Omental fat pad (tissue), 4 donors: ENCODE measurements at places on chromosomes 7 and 10.

- DNase-seq, result no peak
These were observed 64.9 kb downstream of the ZNF37A start for GRCh38 chr10:38159004-38159403.

- DNase-seq, result no peak
These were observed 270.4 kb downstream of the HGF start for GRCh38 chr7:81499262-81500116.

GRCh38 chr10:14362104-14362503, 31.4 kb upstream of the FRMD4A start:
- no peak for DNase-seq

DNA sequence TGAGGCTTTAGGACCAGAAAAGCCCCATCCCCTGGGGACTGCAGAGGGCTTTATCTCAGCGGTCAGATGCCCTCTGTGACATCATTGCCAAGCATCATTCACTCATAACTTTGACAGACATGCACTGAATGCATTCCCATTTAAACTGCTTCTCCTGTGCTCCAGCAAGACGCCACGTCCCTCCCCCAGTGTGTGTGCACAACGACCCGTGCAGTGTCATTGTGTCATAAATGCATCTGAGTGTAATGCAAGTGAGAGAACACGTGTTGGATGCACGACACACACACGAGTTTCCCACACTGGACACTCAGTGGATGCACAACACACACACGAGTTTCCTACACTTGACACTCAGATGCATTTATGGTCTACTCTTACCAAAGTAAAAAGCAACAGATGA, 337.9 kb downstream of the PTPRN2 start:
- no peak for DNase-seq

DNA sequence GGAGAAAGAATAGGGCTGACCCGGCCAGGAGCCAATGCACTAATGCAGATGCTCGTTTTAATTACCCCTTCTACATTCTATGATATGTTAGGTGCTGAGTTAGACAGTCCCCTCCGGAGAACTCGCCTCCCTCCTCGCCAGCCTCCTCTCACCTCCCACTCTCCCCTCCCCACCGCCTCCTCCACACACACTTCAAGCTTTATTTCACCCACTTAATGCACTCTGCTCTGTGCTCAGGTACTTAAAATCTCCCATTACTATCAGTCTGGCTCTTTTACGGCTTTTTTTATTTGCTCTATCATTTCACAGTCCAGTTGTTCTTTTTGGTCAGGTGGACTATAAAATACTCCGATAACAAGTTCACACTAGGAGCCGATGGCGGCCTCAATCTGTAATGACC, 231.6 kb downstream of the TEX36 start:
- DNase-seq, result no peak

GRCh38 chr7:67380858-67381257, 384.2 kb downstream of the TYW1 start:
- DNase-seq, result no peak

- no peak for DNase-seq
These were observed 325.4 kb downstream of the GLRX3 start for GRCh38 chr10:130461631-130462030.

DNA sequence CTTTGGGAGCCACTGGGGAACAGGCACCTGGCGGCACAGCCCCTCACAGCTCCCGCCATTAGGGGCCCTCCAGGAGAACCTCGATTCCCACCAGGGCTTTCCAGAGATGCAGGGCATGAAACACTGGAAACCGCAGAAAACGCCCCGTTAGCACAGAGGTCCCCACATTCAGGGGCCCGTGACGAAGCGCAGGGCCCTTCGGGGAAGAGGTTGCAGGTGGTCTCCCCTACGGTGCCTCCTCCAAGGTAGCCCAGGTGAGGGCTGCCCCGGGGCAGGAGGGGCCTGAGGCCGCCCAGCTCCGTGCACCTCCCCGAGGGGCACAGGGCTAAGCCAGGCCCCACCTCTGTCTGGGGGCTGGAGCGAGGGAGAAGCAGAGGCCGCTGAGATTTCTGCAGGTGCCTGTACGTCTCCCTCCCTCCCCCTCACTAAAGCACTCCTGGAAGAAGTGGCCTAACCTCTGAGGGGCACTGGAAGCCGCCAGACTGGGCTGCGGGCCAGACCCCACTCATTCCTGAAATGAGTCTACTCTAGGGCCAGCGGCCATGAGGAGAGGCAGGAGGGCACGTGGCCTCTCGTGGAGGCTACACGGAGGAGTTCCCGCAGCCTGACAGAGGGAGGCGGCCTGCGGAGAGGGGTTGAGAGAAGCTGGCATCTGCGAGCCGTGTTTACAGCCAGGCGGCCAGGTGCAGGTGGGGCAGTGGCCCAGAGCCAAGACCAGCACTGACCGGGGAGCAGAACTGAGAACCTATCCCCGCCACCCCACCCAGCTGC, 6.9 kb downstream of the PDGFA start:
- no peak for DNase-seq

- DNase-seq, result no peak
These were observed 37.8 kb downstream of the CRHR2 start for GRCh38 chr7:30644286-30644955.

GRCh38 chr7:137169282-137169698, 174.2 kb downstream of the PTN start:
- DNase-seq, result no peak

- DNase-seq, result no peak
These were observed 51.3 kb upstream of the SEPTIN7 start for GRCh38 chr7:35749556-35749955.

DNA sequence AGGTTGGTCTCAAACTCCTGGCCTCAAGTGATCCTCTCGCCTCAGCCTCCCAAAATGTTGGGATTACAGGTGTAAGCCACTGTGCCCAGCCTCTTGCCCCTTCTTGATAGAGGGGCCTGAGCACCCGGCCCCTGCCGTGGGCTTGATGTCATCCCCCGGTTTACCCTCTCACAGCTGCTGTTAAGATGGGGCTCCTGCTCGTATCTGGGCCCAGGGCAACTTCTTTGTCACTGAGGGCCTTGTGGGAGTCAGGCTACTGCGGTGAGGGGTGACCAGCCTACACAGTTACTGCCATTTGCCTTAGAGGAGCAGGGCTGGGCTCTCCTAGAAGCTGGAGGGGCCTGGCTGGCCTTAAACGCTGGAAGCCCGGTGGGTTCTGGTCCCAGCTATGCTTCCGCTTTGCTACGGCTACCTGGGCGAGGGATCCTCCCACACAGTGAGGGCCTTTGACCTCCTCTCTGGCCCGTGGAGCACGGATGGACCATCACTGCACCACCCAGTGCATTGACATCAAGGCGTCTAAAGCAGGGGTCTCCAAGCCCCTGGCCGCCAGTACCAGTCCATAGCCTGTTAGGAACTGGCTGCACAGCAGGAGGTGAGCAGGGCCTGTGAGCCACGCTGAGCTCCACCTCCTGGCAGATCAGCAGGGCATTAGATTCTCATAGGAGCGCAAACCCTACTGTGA, 1.1 kb upstream of the TMEM130 start:
- no peak for DNase-seq

DNA sequence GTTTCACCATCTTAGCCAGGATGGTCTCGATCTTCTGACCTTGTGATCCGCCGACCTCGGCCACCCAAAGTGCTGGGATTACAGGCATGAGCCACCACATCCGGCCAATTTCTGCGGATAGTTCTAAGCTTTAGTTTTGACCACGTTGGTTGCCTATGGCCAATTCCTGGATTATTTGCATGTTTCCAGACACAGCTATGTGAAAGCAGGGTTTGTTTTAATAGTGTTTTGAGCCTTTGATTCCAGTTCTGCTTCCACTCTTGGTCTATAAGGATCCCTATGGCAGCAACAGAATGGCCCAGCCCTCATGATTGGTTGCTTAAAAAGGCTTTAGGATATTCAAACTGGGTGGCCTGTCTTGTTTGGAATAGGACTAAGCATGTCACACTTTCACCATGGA, 19.1 kb downstream of the SIRT1 start:
- DNase-seq, result no peak

- DNase-seq, result no peak
These were observed 25.4 kb upstream of the PRKAG2 start for GRCh38 chr7:151902311-151902710.

GRCh38 chr10:88110355-88110754, 246.9 kb downstream of the PTEN start:
- DNase-seq, result no peak

GRCh38 chr7:81665236-81665635, 104.6 kb downstream of the HGF start:
- DNase-seq, result no peak

GRCh38 chr7:150781103-150781502, 19.1 kb downstream of the TMEM176B start:
- no peak for DNase-seq

- DNase-seq, result no peak
These were observed 4.9 kb downstream of the IPMK start for GRCh38 chr10:58262766-58263165.

- DNase-seq, result no peak
These were observed 481.8 kb downstream of the GLRX3 start for GRCh38 chr10:130617985-130618384.

- DNase-seq, result no peak
These were observed 4.3 kb upstream of the GRM8 start for GRCh38 chr7:127257086-127257485.

DNA sequence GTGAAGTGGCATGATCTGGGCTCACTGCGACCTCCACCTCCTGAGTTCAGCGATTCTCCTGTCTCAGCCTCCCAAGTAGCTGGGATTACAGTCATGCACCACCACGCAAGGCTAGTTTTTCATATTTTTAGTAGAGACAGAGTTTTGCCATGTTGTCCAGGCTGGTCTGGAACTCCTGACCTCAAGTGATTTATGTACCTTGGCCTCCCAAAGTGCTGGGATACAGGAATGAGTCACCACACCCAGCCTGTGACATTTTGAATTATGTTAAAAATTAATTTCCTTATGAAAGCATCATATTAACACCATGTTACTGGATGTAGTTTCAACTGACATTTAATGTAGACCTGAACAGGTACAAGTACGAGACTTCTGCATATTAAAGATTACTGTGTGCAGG, 24.3 kb downstream of the ABCB4 start:
- no peak for DNase-seq

GRCh38 chr10:8380833-8381496, 326.5 kb downstream of the GATA3 start:
- DNase-seq, result no peak

- no peak for DNase-seq
These were observed 49.6 kb downstream of the LGI1 start for GRCh38 chr10:93807371-93807770.

- DNase-seq, result no peak
These were observed 731.1 kb downstream of the ZWINT start for GRCh38 chr10:55629793-55630490.

DNA sequence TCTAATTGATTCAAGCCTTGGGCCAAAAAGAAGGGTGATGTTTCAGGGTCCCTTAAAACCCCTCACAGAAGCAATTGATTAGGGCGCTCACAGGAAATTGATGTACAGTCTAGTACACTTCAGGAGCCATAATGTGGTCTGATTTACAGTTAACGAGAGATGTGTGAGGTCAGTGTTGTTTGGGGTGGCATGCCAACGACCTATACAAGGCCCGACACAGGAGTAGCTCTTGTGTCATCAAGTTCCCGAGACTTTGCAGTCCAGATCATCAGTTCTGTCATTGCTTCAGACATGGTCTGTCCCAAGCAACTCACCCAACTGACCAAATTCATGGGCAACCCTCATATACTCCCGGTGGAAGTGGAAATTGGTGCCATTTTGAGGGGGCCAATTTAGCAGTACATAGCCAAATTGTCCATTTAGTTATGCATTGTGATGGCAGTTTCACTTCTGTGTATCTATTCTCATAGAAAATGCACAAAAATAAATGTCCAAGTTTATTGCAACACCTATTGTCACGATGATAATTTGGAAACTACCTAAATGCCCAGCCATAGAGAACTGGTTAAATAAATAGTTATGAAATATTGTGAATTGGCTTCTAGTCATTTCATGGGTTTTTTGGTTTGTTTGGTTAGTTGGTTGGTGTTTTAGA, 18.0 kb upstream of the ARID5B start:
- DNase-seq, result no peak

DNA sequence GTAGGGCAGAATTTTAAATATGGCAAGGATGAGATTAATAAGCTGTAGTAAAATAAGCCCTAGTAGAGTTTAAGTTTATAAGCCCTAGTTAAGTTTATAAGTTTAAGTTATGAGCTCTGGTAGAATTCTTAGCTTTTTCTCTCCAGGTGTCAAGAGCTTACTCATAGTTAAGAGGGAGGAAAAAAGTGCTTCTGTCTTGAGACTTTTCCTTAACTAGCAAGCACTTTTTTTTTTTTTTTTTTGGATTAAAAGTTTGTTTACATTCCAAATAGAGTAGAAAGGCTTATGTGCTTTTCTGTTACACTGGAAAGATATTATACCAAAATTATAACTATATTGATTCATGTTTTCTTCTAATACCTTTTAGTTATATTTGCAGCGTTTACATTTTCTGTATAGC, 25.5 kb upstream of the MPP7 start:
- DNase-seq, result no peak

DNA sequence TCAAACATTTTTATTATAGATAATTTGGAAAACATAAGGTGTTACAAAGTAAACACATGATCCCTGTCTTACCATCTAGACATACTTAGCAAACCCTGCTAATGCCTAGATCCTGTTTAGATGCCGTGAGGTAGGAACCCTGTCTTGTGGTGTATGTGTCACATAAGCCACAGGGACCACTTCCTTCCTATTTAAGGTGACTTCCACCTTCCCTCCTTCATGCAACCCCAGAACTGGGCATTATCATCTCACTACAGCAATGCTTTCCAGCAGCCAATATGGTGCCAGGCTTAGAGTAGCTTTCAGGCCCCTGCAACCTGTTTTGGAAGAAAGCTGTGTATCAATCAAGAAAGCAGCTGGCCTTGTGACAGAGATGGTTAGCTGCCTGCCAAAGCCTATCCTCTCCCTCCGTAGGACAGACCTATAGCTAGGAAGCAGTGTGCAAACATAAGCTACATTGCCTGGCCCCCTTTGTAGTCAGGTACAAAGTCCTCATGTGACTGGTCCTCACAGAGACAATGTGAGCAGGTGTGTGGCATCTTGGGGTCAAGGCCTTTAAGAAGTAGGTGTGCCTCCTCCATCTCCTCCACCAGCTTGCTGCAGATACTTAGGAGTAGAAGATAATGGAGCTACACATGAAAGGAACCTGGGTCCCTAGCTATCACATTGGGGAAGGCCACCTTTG, 146.8 kb downstream of the SPAG6 start:
- DNase-seq, result no peak

DNA sequence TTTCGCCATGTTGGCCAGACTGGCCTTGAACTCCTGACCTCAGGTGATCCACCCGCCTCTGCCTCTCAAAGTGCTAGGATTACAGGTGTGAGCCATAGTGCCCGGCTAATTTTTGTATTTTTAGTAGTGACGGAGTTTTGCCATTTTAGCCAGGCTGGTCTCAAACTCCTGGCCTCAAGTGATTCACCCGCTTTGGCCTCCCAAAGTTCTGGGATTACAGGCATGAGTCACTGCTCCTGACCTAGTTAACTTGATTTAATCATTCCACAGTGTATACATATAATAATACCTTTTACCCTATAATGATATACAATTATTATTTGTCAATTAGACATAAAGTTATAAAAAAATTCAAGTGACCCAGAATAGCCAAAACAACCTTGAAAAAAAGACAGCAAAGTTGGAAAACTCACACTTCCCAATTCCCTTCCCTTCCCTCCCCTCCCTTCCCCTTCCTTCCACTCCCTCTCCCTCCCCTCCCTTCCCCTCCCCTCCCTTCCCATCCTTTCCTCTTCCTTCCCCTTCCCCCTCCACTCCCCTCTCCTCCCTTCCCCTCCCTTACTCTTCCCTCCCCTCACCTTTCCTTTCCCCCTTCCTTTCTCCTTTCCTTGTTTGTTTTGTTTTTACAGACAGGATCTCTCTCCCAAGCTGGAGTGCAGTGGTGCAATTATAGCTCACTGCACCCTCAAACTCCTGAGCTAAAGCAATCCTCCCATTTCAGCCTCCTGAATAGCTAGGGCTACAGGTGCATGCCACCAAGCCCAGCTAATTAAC, 14.8 kb upstream of the ZMIZ2 start:
- DNase-seq, result no peak
